ENCODE measurements at places on chromosomes 7 and 10.

- no peak for DNase-seq
Observed at GRCh38 chr10:79220307-79220706, 127.0 kb upstream of the PPIF start.

DNA sequence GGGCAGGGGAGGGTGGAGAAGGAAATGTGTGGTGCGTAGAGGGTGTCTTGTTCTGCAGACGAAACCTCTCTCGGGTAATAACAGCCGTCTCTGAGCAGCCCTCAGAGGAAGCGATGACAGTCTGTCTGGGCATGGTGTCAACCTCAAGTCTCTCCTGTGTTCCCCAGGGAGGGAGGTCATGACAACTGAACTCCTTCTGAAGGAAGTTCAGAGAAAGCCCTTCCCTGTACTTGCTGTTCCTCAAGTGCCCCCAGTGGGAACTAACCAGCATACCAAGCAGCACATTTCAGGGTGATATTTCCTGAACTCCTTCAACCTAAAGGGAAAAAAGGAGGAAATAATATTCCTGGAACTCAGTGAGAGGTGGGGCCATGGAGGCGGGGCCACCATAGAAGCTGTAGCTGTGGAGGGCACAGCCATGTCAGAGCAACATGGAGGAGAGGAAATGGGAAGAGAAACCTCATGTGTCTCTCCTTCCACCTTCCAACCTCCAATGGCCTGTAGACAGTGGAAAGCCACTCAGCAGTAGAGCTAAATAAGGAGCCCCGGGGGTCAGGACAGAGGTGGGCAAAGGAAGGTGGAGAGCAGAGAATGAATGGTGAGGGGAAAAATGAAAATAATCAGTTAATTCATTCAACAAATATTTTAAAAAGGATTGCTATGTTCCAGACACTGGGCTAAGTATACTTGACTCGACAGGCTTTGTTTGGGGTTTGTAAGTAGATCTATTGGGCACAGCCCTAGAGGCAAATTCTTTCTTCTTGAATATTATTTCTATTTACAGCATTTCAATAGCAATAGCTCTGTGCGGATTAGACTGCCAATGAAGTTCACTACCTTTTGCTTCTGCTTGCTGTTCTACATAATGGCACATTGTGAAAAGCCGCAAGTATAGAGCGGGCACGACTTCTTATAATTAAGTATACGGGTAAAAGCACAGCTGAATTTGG, 61.0 kb upstream of the AOAH start:
- DNase-seq, result peak; percentile 83

DNA sequence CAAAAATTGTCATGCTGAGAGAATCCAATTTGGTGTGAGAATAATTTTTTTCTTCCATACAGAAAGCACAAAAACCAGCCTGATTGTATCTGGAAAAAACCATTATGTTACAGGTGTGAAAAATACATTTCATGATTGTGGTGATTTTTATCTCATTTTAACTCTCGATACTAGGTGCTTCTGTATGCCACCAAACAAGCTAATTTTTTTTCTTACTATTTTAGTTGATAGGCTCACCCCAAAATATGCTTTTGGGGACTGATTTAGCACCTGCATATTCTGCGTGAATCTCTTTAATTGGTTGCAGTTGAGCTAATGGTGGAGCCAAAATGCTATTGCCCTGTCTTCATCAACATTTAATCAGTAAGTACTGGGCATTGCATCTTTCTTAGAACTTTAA, 1.9 kb downstream of the DMTF1 start:
- DNase-seq, result no peak

- no peak for DNase-seq
Observed at GRCh38 chr7:121945066-121945465, 72.1 kb downstream of the PTPRZ1 start.

DNA sequence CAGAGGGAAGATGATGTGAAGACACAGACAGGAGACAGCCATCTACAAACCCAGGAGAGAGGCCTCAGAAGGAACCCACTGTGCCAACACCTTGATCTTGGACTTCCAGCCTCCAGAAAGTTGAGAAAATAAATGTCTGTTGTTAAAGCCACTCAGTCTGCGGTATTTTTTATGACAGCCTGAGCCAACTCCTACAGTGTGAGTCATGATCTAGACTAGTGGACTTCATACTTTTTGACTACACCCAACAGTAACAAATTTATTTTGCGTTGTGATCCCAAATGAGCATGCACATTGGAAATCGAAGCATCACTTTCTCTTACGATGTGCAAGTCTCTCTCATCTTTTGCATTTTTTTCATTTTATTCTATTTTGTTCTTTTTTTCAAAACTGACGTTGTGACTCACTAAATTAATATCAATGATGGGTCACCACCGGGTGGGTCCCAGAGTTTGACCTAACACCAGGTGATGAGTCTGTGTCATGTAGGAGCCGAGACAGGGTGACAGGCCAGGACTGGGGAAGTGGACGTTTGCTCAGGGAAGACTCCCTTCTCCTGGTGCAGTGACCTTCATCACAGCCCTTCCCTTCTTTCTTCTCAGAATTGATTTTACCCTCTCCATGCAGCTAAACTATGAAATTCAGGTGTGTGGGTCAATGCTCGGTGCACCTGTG, 28.9 kb downstream of the PHYH start:
- DNase-seq, result no peak

- DNase-seq, result no peak
Observed at GRCh38 chr7:25569765-25570164, 341.5 kb upstream of the NPVF start.

Data from B cell (primary cell).